ENCODE measurements at places on chromosomes 11 and 22. TPM values are rescaled to one million over a fixed set of nuclear protein-coding genes. Genes with fewer than 3 reads are reported as not detected.

CELSR1 gene
- under 0.01 TPM for total RNA-seq

GRCh38 chr22:37647928-37648327 is 8.5 kb downstream of the SH3BP1 start:
- DNase-seq: no peak

PKNOX2 gene
- total RNA-seq: 14.6 TPM

GRCh38 chr22:27748751-27749191 is 52.8 kb downstream of the MN1 start:
- DNase-seq: peak; percentile 32

GRCh38 chr11:12416552-12416951 is 39.2 kb downstream of the PARVA start:
- DNase-seq: no peak

LGALS1 gene
- total RNA-seq: 5,161 TPM
